ENCODE measurements at places on chromosomes 12 and 14.
A peak's percentile ranks its signal among the peaks of the same experiment; 100 is the strongest.

DNA sequence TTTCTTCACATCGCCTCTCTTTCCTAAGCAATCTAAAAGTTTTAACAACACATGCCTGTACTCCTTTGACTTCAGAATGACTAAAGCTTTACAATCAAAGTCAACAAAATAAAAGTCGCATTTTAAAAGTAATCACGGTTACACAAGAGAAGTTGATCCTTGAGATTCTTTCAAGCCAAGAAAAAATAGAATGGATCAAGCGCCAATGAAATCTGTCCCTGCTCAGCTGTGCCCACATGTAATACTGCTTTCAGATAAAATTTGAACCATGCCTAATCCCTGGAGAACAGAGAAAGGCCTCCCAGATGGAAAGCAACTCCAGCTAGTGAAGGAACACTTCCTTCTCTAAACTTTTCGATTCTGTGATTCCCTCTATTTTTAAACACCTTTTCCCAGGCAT is 113.1 kb downstream of the FBXL14 start:
- DNase-seq: no peak

DNA sequence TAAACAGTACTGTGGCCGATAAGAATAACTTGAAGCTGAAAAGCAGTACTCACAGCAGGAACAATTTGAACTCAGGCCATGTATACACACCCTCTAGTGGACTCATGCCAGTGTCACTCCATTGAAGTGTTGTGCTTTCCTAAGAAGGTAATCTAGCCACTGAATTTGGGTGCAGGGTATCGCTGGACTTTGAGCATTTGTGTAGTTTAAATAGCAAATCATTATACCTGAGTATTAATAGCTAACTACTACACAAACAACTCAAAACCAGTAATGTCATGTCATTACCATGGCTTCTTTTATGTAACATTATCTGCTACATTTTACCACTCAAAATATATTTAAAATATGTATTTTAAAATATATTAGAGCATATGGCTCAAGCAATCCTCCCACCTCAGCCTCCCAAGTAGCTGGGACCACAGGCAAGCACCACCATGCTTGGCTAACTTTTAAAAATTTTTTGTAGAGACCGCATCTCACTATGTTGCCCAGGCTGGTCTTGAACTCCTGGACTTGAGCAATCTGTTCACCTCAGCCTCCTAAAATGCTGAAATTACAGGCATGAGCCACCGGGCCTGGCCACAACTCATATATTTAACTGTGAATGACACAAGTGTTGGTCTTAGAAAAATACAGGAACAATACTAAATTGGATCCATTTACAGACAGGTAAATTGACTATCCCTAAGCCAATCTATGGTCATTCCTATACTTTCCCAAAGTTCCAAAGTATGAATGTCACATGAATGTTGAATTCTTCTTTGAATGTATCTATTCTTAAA is 25.6 kb upstream of the ARID4A start:
- DNase-seq: no peak

GRCh38 chr12:85280165-85280983 is at the start of gene ALX1:
ALX1 (plus strand) TSS chr12:85280220; CDS start chr12:85280262, 42 bp downstream.
- DNase-seq: no peak

DNA sequence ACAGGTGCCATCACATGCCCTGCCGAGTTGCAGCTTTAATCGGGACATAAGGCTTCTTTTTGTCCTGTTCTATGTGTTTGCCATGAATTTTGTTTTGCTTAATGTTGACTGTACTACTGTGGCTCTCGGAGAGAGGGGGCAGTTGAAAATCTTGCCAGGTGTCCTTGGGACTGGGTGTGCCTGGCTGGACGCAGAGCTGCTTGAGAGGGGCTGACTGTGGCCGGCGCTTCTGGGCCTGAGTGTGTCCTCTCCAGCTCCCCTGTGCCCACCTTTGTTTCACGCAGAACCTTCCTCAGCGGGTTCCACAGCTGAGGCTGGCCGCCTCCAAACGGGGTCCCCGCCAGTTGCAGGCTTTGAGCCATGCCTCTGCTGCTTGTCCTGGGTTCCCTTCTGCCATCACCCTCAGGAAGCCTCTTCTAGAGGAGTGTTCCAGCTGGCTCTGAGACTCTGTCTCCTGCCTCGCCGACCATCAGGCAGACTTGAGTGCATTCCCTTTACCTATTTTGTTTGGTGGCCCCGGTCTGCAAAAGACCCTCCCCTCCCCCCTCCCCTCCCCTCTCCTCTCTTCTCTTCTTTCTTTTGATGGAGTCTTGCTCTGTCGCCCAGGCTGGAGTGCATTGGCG is 49.7 kb downstream of the DDX51 start:
- no peak for DNase-seq

DNA sequence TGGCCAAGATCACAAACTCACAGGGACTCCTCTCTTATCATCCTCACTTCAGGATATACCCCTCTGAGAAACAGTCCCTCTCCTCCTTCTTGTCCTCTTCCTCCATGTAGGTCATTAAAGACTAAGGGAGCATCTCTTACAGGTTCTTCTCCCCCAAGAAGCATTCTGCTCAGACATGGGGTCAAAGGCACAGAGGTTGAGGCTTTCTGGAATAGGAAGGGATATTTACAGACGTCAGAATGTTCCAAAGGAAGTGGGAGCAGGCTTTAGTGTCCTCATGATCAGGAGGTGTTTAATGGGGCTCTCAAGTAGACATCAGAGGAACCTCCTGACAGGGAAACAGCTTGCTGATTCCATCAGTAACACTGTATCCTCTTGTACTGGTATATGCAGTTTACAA is 36.4 kb downstream of the PRPF40B start:
- DNase-seq: no peak

GRCh38 chr14:25552826-25553225 is 502.9 kb upstream of the STXBP6 start:
- DNase-seq: no peak

GRCh38 chr12:32083489-32083888 is 23.2 kb upstream of the BICD1 start:
- no peak for DNase-seq

- DNase-seq: no peak
Measured at GRCh38 chr14:32381869-32382268, 52.8 kb downstream of the AKAP6 start.

GRCh38 chr14:68685419-68686204 is 107.3 kb downstream of the ZFP36L1 start:
- DNase-seq: peak; percentile 73

DNA sequence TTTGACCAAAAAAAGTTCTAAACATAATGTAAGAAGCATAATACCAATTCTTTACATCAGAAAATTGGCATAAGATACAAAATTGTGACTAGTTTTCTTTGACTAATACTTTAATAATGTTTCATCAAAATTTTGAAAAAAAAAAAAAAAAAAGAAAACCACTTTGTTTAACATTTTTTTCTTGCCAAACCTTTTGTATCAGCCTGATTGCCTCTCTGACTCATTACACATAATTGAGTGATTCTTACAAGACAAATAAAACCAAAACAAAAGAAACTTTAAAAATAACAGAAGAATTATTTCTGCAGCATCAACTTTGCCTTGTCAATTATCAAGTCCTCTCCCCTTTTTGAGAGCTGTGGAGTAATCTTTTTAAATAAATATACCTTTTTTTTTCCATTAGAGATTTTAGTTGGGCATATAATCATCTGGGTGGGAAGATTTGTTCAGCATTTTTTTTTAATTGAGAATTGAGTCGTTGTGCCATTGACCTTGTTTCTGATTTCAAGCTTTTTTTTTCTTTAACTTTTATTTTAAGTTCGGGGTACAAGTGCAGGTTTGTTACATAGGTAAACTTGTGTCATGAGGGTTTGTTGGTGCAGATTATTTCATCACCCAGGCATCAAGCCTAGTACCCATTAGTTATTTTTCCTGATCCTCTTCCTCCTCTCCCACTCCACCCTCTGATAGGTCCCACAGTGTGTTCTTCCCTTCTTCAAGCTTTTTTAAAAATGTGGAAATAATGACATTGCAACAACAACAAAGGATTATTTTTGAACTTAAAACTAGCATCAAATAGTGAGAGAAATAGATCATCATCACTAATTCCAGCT is 45.8 kb upstream of the HMGA2 start:
- DNase-seq: no peak

DNA sequence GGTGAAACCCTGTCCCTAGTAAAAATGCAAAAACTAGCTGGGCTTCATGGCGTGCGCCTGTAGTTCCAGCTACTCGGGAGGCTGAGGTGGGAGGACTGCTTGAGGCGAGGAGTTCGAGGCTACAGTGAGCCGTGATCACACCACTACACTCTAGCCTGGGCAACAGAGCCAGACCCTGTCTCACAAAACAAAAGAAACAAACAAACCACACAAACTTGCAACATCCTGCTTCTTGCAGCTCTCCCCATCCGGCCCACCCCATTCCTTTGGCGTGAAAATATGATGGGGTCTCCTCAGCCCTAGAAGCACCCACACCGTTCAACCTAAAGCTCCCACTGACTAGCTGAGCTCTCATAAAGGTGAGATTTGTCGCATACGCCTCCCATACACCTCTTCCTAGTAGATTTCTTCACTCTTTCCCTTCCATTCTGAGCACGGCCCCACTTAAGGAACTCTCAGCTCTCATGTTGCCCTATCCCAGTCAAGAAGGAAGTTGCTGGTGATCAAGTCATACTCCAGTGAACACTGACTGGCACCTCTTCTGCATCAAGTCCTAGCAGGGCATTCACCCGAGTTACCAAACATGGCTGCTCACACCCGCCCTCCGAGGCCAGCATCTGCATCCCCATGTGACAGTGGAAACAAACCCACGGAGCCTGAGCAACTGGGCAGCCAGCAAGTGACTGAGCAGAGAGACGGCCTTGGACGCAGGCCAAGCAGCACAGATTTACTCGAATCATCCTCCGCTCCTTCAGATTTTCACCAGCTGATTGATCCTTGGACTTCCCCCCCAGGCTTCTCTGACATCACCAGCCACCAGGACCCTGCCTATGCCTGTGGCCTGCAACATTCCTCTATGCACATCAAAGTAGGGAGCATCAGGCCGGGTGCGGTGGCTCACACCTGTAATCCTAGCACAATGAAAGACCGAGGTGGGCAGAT is 18.9 kb upstream of the CD27 start:
- no peak for DNase-seq

DNA sequence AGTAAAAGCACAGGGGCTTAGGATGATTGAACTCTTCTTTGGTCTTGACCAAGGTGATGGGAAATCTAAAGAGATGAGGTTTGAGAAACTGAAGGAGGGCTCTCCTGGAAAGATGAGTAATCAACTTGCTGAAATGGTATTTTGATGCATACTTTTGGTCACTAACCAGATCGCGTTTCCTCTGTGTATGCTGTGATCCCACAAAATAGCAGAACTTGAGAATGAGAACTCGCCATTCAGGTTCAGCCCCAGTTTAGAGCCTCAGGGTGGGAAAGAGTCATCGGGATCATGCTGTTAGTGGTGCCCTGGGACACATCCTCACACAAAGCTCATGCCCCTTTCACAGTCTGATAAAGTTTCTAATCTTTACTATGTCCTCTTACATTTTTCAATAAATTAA is 488.8 kb downstream of the ETNK1 start:
- DNase-seq: no peak

GRCh38 chr14:24331731-24332267 is 3.1 kb downstream of the ADCY4 start:
- DNase-seq: no peak

GRCh38 chr14:103825101-103825500 is 22.3 kb downstream of the PPP1R13B start:
- no peak for DNase-seq

DNA sequence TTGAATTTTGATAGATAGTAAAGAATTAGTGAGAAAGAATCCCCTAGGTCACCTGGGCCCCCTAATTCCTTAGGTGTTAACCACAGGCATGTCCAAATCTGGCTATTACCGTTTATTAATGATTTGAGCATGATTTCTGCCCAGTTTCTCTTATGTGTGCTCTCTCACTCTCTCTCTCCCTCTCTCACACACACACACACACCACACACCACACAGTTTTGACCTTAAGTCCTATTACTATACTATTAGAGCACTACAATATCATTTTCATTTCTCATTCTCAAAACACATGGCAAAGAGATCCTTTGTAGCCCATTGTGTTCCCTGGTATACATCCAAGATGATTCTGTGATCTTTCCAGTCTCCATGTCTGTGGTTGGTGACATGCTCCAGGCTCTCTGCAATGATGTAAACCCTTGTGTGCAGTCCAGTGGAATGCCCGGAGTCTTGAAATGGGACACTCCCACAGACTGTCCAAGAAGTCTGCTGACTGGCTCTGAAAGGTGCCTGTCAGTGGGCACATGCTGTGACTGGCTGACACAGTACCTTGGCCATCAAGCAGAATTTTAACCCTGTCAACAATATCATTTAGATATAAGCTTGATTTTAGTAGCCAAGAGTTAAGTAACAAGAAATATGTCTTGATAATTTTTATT is 96.2 kb downstream of the FIGNL2 start:
- no peak for DNase-seq

GRCh38 chr12:41418586-41418985 is 230.5 kb downstream of the PDZRN4 start:
- no peak for DNase-seq

DNA sequence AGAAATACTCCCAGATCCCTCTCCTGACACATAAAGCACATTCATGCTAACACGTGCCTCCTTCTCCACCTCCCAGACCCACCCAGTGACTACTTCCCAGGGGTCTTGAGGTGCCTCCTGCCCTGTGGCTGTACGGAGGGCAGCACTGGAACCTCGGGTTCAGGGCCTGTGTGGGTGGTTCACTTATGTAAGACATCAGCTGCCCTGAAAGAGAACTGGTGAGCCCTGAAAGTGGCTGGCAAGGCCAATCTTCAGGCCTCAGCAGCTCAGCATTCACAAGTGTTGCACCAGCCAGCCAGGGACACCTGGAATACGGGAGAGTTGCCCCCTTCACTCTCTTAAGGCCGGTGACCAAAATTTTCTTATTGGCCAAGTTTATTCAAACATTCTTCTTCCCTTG is 38.9 kb upstream of the NTF3 start:
- DNase-seq: no peak

- DNase-seq: no peak
Measured at GRCh38 chr14:66842911-66843512, 335.1 kb downstream of the GPHN start.

DNA sequence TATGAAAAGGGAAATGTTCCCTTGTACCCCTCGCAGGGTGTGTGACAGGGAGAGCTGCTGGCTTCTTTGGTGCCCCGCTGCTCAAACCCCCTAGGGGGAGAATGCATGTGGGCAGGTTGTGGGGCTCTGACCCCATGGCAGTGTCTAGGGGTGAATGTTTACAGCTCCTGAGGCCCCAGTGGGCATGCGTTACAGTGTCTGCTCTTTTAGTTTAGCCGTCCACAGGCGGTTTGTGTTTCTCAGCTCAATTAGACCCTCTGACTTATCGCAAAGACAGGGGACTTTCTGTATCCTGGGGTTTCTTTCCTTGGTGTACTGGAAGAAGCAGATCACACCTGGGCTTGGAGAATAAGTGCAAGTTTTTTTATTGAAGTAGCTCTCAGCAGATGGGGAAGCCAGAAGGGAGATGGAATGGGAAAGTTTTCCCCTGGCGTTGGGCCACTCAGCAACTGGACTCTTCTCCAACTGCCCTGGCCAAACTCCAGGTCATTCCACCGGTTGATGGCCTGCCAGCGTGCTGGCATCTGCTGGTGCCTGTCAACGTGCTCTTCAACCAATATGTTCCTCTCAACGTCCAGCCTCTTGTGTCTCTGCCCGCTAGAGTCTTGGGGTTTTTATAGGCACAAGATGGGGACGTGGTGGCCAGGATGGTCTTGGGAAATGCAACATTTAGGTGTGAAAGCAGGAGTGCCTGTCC is 720.9 kb downstream of the FSCB start:
- DNase-seq: no peak

GRCh38 chr12:29561664-29562071 is 64.2 kb upstream of the OVCH1 start:
- DNase-seq: no peak

- no peak for DNase-seq
Measured at GRCh38 chr12:105451211-105451610, 120.7 kb downstream of the C12orf75 start.
